A172 (cell line): ENCODE measurements at places on chromosomes 5 and 9.
A peak's percentile ranks its signal among the peaks of the same experiment; 100 is the strongest.

DNA sequence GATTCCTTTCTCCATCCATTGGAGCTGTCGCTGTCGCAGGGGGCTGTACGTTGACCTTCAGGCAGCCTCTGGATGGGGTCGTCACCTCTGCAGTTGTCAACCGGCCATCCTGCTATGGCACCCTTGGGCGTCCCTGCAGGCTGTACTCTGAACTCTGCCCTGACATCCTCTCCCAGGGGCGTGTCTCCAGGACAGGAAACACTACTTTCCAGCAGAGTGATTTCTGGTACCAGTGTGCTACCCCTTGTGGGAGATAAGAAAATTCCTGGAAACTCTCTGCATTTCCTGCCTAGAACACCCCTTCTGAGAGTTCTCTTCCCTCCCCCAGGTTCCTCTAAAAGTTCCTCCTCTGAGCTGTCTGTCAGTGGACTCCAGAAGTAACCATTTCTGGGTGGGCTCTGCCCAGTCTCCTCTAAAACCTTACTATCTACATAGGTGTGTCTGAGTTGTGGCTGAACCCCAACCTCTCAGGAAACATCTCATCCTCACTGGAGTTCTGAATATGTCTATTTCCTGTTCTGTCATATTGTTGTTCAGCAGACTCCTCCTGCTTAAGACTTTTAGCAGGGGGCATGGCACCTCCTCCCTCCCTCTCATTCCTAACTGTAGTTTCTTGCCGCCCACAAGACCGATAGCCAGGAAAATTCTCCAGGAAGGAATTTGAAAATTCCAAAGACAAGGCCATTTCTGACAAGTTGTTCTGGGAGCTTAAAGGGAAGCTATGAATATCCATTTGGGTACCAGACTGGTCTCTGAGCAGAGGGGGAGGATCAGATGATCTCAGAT is 145.3 kb upstream of the RASEF start:
- peak; percentile 46 for DNase-seq

- peak; percentile 92 for DNase-seq
These were observed 190.5 kb downstream of the TTLL11 start for GRCh38 chr9:121902461-121903135.

DNA sequence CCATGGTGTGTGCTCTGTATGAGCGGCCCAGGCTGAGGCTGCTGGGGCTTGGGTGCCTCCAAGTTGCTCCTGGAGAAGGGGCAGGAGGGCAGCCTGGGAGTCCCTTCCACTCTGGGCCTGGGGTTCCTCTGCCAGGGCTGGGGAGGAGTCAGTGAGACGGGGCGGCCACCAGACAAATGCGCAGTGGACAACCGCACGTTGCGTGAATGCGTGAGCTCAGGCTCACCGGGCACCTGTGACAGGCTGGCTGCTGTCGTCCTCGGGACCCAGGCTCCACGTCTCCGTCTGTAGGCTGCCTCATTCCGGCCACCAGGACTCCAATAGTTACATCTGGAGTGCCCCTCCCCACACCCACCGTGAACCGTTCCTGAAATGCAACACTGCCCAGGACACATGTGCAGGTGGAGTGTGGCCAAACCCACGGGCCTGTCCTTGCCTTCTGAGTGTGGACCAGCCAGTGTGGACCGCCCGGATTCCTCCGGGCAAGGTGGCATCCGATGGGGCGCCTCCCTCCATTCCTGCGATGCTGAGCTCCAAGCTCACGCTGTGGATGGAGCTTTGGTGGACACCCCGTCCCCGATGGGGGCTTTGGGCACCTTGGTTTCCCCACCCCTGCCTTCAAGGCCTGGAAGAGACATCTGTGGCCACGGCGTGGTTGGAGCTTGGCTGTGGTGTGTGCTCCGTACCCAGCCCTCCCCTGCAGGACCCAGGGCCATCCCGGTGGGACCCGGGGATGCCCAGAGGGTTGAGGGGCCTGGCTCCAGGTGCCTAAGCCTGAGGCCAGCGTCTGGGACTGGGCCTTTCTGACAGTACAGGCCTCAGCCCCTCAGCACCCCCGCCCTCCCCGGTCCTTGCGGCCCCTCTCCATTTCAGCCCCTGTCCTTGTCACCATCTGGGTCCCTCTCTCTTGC is 34.0 kb upstream of the RXRA start:
- no peak for DNase-seq

DNA sequence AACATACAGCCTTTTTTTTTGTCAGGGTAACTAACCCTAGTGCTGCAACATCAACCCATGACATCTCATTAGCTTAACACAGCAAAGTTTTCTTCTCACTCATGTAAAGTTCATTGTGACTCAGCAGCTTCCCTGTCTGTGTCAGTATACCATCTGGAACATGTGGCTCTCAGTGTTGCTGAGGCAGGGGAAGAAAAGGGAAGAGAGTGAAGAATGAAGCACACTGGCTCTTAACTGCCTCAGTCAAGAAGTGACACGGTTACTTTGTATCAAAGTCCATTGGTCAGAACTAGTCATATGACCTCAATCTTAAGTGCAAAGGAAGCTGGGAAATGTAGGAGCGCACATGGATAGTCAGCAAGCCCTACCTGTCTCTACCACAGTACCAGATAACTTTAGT is 185.0 kb upstream of the ELL2 start:
- DNase-seq, result peak; percentile 19

GRCh38 chr5:92309336-92309991 is 926.3 kb upstream of the ARRDC3 start:
- DNase-seq, result peak; percentile 40

GRCh38 chr9:6134661-6135180 is 80.9 kb upstream of the IL33 start:
- DNase-seq, result peak; percentile 10

- peak; percentile 98 for DNase-seq
These were observed 58.2 kb upstream of the GGTA1 start for GRCh38 chr9:121557581-121558447.

GRCh38 chr5:65364907-65365306 is 116.8 kb downstream of the ADAMTS6 start:
- no peak for DNase-seq

DNA sequence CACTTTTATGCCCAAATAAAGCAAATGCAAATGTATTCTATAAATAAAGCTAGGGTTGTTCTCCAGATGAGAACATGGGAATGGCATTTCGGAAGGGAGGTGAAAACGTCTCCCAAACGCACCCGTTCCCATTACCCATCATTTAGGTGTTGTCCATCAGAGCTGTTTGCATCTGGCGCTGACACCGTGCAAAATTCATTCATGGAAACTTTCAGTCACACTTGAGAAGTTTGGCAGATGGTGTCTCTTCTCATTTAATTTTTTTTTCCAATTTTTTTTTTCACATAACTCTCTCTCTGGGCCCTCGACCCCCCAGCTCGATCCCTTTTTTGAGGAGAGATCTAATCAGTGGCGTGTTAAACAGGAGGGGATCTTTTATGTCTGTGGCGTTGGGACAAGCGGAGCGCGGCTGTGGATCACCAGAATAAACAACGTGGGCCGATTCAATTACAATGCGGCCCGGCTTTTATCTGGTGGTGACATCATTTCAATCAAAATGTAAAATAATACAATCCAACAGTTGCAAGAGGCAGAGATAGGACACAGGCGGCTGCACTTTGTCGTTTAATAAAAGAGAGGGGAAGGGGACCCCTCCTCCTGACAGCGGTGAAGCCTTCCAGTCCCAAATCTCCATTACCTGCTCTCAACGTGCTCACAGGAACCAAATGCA is 246.1 kb upstream of the IRX4 start:
- DNase-seq, result no peak

GRCh38 chr5:42502613-42503470 is 79.6 kb downstream of the GHR start:
- DNase-seq, result no peak

GRCh38 chr9:120625222-120625621 is 45.3 kb upstream of the CDK5RAP2 start:
- peak; percentile 51 for DNase-seq

DNA sequence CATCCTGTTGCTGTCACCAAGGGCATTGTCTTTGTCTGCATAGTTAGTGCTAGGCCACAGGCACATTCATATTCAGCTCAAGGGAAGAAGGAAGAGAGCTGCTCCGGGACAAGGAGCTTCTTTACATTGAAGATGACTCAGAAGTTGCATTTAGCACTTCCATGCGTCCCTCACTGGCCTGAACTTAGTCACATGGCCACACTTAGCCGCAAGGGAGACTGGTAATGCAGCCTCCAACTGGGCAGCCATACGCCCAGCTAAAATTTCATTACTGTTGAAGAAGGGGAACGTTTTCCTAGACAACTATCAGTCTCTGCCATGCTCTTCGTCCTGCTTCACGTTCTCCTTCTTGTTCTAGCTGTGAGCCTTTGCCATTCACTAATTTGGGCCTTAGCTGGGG is 20.0 kb downstream of the ACTL7B start:
- no peak for DNase-seq

DNA sequence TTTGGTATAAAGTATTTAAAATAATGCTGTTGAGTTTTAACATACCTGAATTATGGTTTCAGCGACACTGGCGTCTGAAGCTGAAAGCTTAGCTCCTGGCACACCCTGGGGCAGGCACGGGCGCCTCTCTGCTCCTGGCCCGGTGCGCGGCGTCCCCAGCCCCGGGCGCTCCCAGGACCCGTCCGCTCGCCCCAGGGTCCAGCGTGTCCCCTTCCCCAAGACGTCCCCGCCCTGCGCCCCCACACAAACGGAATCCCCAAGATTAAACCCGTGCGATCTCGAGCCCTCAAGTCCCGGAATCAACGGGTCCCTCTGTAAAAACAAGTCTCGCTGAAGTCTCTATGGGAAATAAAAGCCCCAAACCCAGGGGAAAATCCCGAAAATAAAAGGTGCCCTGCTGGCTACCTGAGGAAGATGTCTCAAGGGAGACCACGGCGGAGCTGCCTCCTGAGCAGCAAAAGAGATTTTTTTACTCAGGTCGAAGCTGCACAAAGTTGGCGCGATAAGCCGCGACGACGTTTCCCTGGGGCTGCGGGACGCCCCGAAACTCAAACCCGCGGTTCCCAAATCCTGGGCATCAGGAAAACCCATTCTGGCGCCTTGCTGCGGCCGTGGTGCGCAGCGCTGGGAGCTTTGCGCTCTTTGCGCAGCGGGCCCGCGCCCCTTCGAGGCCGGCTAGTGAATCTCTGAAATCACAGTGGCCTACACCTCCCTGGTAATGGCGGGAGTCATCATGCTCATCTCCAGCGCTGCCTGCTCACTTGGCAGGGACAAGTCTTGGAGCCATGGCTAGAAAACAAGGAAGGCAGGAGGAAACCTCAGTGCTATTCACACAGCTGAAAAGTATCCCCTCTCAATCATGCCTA is 6.3 kb upstream of the IFNA8 start:
- no peak for DNase-seq

DNA sequence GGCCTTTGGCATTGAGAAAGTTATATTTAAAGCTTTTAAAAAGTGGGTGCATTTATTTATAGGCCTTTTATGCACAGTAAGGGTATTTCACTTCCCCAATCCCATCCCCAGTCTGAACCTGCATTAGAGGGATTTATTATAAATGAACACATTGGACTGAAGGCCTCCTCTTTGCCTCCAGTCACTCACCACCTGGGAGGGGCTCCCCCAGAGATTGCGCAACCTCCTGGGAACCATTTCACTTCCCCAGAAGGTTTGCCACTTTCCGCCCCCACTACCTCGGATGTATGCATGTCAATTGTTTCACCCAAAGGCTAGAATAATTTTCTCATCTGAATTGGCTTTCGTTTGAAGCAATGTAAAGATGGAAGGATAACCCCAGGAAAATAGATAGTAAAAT is 29.8 kb upstream of the VCAN start:
- DNase-seq, result no peak

- no peak for DNase-seq
These were observed 173.9 kb upstream of the ZNF462 start for GRCh38 chr9:106689089-106689488.

DNA sequence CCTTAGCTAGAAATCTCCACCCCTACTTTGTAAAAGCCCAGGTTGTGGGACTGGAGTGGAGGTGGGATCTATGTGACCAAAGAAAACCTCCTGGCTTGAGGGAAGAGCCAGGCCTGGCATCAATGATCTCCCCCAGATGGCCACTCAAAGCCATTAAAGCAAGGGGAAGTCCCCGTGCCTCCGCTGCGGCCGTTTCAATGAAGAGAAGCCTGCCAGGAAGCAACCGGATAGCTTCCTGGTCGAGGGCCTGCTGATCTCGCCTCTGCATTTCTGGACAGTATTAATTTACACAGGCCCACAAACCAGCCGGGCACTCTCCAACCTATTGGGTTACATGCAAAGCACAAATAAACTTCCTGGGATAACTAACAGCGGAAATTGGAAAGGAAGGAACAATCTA is 160.5 kb upstream of the MSX2 start:
- DNase-seq, result no peak

DNA sequence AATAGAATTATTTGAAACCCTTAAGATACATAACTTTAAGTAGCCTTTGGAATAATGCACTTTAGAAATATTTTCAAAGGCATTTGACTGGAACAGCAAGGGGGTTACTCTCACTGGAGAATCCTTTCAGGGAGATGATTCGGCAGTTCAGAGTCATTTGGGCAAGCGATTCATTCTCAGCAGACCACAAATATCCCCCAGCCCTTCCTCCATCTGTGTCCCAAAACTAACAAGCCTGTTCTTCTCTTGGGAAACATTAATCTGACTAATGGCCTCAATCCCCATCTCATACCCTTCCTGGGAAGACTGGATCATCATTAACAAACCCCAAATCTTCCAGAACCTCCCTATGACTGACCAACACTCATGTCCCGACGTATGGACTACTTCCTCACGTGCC is 65.8 kb upstream of the S1PR3 start:
- no peak for DNase-seq

GRCh38 chr5:173039188-173039587 is 17.0 kb upstream of the CREBRF start:
- no peak for DNase-seq

GRCh38 chr9:132577119-132577518 is 5.3 kb upstream of the BARHL1 start:
- DNase-seq, result no peak

- DNase-seq, result no peak
These were observed 146.9 kb upstream of the IER5L start for GRCh38 chr9:129324808-129325502.

GRCh38 chr5:136249678-136250266 is 56.8 kb upstream of the SMIM32 start:
- peak; percentile 56 for DNase-seq

DNA sequence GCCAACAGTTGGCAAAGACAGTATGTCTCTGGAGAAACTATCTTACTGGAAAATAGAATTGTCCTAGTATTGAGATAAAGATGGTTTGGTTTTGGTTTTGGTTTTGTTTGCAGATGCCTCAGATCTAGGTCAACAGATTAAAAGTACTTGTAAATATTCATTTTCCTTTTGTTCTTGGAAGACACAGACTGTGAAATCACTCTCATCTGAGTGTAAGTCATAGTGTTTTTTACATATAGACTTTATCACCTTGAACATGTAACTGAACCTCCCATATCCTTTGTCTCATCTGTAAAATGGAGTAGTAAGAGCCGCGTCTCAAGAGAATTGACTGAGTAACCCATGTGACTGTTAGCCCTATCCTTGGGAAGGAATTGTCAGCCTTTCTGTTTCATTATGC is 34.3 kb downstream of the MAP3K1 start:
- DNase-seq, result no peak

- no peak for DNase-seq
These were observed 24.8 kb downstream of the CDC37L1 start for GRCh38 chr9:4704129-4704528.

- DNase-seq, result peak; percentile 94
These were observed 2.3 kb upstream of the TNIP1 start for GRCh38 chr5:151083081-151083676.
